ENCODE measurements at places on chromosomes 2 and 18.
A peak's percentile ranks its signal among the peaks of the same experiment; 100 is the strongest.

DNA sequence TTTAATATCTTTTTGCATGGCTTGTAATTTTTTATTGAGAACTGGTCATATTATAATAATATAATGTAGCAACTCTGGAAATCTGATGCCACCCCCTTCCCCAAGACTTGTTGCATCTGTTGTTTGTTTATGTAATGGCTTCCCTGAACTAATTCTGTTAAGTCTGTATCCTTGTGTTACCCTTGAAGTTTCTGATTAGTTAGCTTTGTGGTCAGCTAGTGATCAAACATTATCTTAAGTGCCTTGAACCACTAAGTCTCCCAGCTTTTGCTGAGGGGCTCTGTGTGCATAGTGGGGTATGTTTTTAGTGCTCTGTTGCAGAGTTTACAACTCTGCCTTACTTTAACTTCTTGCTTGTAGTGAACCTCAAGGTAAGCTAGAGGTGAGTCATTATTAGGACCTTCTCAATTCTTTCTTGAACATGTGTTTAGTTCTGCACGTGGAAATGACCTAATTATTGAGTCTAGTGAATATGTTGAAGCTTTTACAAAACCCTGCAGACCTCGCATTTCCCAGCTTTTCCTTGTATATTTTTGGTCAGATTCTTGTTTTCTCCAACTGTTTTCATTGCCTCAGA lies 24.8 kb downstream of the SMCHD1 start:
- no peak for DNase-seq

DNA sequence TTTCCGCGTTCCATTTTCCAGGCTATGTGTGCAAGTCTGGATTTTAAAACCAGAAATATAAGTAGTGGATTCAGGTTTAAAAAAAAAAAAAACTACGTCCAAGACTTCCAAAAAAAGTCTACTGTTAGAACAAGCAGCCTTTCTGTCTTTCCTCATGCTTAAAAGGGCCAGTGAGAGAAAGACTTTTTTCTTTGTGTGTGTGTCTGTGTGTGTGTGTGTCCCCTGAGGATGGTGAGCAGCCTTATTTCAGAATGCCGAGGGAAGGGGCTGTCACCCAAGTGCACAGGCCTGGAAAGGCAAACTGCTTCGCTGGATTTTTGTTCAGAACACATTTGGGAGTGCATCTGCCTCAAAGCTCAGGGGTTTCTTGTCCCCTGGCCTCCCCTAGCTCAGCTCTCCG lies 98.8 kb downstream of the ZBTB7C start:
- no peak for DNase-seq

DNA sequence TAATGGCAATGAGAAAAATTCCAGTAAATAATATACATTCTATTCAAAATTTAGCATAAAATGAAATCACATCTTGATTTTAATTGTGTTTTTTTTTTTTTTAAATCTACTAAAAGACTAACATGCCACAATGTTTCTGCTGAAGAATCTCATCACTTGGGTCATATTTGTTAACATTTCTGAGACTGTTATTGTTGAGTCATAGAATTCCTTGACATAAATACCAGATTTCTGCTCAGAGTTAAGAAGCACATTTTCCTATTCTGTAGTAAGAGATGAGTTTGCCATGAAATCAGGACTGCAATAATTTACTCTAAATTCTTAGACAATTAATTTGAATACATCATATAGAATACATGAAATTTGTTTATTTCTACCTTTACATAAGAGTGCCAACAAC lies 154.9 kb upstream of the KYNU start:
- DNase-seq = no peak

DNA sequence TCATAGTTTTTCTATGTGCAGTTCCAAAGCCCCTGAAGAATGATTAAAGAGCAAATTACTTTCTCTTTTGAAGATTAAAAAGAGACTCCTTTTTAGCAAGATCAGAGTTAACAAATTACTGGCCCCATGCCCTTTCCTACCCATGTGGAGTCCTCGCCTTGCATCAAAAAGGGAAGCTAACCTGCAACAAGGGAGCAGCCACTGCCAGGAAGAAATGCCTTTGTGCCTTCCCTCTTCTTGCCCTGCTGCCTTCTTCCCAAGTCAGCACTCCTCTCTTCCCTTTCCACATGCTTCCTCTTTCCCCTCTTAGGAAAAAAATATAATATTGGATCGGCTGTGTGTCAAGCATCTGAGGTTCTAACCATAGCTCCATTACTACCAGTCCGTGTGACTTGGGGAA lies 37.1 kb upstream of the CYP1B1 start:
- DNase-seq = no peak

DNA sequence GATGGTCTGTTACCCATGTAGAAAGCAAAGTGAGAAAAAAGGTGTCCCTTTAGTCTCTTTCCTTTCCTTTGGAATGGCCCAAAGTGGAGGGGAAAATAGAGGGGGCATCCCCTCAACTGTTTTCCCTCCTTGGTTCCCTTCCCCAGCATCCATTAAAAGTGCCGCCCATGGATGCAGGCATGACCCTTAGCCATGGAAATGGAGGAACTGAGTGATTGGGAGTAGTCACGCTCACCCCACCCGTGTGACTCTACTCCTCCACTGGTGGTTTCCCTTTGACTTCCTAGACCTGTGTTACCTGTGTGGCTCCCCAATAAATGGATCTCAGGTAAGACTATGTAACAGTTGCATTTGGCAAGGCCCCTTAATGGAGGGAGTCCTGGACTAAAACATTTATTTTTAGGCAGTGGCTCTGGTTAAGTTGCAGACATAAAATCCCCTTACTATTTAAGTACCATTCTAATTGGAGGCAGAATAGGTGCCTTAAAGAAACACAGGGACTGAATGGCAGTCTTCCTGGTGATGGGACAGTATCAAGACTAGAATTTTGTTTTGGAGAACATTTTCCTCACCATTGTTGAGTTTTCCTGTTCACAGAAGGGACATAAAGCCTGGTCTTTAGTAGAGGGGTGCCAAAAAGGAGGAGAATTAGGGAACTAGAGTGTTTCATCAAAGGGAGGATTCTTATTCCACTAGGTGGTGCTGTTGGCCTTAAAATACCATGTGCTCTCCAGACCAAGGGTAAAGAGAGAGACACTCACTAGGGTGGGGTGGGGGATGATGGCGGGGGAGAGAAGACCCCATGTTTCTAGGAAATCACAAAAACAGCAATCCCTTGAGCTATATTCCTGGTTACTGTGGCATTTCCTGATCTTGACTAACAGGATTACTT lies 25.7 kb upstream of the PLA2R1 start:
- peak; percentile 24 for DNase-seq

GRCh38 chr18:25825056-25825455 lies 265.4 kb downstream of the SS18 start:
- DNase-seq = no peak

DNA sequence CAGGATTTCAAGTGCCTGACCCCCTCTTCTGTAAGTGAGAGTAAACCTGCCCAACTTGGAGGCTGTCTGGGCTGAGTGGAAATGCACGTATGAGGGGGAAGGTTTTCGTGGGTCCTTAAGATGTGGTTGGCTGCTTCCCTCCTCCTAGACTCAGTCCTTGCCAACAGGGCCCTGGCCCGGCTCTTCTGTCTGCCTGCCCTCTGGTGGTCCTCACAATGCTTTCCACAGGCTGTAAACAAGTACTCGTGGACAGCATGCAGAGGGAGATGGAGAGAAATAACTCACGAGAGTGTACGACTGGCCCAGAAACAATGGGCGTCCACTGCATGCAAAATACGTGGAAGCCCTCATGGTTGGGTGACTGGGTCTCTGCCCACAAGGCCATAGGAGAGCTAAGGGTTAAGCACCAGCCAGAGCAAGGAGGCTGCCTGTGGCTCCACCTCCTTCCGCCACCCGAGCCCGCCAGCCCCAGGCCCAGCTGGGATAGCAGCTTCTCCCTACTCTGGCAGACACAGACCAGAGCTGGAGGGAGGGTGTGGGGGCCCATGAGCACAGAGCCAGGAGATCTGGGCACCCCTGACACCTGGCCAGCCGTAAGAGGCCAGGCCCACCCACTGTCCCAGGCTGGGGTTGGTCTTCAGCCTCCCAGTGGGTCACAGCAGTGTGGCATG lies 17.0 kb upstream of the ARHGEF4 start:
- DNase-seq = no peak

DNA sequence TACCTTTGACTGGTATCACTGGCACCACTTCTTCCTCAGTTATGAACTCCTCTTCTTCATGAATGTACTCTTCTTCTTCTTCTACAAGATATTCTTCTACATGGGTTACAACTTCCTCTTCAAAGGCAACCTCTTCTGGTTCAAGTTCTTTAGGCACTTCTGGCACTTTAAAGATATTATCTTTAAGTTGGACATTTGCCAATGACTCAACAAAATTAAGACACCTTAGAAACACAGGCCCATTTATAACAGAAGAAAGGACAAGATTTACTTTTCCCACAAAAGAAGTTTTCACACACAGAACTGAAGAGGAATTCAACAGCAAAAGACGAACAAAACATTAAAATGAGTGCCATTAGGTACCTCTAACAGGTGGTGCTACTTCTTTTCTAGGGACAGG lies 127.3 kb downstream of the TTN start:
- no peak for DNase-seq

DNA sequence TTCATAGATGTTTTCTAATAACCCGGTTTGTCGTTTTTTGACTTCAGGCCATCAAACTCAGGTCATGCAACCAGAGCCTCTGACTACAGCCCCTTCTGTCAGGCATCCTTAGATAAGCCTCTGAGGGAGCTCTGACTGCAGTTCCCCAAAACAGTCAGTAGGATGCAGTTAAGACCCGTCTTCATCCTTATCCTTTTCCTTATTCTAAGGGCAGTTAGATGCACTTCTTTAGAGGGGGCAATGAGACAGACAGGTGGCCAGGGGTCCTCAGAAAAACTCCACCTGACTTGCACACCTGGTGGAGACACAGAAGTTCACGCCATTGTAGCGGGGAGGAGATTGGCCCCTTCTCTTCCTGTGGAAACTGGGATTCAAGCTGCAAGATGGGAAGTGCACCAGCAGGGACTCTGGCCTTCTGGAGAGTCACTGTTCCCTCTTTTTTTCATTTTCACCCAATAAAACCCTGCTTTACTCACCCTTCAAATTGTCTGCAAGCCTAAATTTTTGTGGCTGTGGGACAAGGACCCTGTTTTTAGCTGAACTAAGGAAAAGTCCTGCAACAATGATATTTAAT lies 104.8 kb upstream of the TFPI start:
- no peak for DNase-seq

- DNase-seq = no peak
Measured at GRCh38 chr2:69668598-69668997, 25.1 kb upstream of the AAK1 start.

GRCh38 chr2:23565814-23566213 lies 180.8 kb downstream of the KLHL29 start:
- no peak for DNase-seq

GRCh38 chr2:221088506-221088905 lies 483.6 kb downstream of the EPHA4 start:
- DNase-seq = no peak

- no peak for DNase-seq
Measured at GRCh38 chr18:9698497-9698896, 9.6 kb upstream of the RAB31 start.

- DNase-seq = no peak
Measured at GRCh38 chr2:9315280-9315847, 108.0 kb downstream of the ITGB1BP1 start.

- DNase-seq = no peak
Measured at GRCh38 chr2:112185131-112185530, 46.9 kb downstream of the FBLN7 start.

GRCh38 chr2:54013996-54014395 lies 43.2 kb upstream of the PSME4 start:
- peak; percentile 10 for DNase-seq

DNA sequence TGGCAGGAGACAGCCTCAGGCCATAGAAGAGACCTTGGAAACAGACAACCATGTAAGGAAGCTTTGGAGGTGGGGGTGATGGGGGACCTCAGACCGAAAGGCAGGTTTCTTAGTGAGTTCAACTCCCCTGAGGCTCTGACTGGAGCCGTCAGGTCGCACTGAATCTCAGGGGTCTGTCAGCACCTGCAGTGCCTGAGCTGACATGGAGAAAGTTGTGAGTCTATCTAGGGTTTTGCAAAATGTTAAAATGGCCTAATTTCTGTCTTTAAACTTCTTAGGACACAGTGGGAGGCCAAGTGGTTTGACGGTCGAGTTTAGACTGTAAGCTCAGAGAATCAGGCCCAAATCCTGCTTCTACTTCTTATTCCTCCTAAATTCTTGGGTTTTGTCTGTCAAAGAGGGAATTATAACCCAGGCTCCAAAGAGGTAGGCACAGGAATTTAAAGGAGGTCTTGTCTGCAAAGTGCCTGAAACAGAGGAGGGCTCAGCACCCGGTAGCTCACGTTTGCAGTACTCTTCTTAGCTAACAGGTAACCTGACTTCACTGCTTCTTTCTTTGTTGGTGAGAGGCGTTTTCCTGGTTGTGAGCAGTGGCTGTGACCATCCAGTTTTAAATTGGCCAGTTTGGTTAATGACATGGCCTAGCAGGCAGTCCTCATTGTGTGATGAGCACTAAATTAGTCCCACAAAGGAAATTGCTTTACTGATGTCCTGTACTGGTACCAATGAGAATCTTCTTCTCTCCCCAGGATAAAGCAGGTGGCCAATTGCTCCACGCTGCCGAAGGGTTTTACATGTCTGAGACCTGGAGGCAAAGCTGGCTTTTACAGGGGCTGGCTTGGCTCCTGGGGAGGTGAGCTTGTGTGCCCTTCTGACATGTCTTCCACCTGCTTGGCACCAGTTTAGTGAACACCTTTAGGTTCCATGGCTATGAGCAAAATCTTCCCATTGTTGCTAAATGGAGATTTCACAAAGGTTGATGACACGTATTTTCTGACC lies 95.7 kb downstream of the MYCN start:
- no peak for DNase-seq

GRCh38 chr2:10466801-10467200 lies 18.7 kb upstream of the ODC1 start:
- DNase-seq = no peak

- DNase-seq = peak; percentile 87
Measured at GRCh38 chr2:46067501-46068305, 229.5 kb upstream of the EPAS1 start.

GRCh38 chr18:13353084-13353823 lies 134.7 kb downstream of the LDLRAD4 start:
- no peak for DNase-seq

- no peak for DNase-seq
Measured at GRCh38 chr2:147560810-147561535, 283.9 kb upstream of the ACVR2A start.

DNA sequence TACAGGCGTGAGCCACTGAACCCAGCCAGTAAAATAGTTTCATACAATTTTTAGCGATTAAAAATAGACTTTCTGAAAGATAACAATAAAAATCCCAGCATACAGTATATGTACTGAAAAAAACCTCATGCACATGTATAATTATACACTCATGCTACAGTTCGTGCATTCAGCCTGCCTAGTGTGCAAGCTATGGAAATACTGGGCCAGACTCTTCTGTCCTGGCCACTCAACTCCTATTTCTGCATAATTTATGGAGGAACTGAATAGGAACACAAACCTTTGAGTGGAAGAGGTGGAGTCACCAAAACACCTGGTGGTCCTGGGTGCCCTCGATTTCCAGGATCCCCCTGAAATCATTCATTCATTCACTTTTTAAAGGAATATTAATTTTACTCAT lies 64.7 kb downstream of the COL4A4 start:
- no peak for DNase-seq

GRCh38 chr2:168336786-168337388 lies 89.5 kb upstream of the STK39 start:
- DNase-seq = peak; percentile 50

Measured in activated CD4-positive, alpha-beta T cell treated with anti-CD3 and anti-CD28 coated beads, Interleukin-2, amount 50 U/mL, for 16 hours (primary cell).